ENCODE measurements at places on chromosomes 5 and 9.

- no peak for DNase-seq
These were observed 2.1 kb downstream of the CHSY3 start for GRCh38 chr5:129906177-129906887.

GRCh38 chr9:129081388-129081904 is 535 bp downstream of the DOLPP1 start:
- DNase-seq: no peak

- no peak for DNase-seq
These were observed 1.2 kb upstream of the SQSTM1 start for GRCh38 chr5:179819296-179820126.

DNA sequence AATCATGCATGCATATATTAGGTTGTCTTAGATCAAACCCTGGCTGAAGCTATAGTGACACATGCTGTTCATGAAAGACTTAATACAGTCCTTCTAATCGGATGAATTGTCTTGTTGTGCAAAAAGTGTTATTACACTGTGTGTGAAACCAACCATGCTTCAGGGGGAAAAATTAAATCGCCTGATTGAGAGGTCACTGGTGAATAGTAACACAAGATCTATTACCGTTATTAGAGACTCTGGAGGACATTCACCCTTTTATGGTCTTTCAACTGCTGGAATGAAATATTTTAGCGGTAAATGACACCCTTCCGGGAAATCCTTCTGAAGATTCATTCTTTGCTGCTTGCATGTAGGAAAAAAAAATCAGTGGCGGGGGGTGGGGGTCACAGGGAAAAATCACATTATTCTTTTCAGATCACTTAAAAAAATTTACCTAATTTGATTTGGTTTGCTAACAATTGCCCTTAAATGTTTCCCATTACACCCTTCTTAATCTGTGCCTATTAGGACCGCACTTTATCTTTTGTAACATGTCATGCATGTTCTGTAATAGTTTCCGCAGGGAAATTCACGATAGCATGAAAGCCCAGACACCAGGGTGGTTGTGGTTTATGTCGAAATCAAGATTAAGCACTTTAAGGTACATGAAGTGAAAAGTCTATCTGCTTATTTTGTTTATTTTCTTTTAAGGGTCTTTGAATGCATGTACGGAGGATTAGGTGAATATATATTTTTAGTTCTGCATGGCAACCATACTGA is 120.6 kb downstream of the FOCAD start:
- no peak for DNase-seq

GRCh38 chr9:88234114-88234513 is 95.8 kb upstream of the SPATA31C2 start:
- DNase-seq: no peak

DNA sequence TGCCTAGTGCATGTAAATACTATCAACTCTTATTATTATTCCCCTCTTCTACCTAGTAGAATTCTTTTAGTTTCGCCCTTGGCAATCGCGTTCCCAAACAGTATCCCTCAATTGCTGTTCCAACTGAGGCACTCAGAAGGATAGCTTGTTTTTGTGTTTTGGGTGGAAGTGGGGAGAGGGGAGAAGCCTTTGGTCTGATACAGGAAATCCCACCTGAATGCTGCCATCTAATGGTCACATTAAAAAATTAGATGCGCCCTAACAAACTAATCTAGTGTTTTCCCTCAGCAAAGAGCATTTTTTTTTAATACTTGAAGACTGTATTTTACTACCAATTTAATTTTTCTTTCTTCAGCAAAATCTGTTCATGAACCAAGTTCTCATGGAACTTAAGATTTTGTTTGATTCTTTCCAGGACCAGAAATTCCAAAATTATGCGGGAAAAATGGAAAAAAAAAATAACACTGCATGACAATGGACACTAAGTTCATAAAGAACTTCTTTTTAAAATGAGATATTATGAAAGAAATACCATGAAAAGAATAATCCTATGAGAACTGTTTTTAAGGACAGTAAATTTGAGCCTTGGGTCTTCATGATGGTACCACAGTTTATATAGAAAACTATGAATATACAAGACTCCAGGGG is 22.2 kb upstream of the GLDC start:
- no peak for DNase-seq

DNA sequence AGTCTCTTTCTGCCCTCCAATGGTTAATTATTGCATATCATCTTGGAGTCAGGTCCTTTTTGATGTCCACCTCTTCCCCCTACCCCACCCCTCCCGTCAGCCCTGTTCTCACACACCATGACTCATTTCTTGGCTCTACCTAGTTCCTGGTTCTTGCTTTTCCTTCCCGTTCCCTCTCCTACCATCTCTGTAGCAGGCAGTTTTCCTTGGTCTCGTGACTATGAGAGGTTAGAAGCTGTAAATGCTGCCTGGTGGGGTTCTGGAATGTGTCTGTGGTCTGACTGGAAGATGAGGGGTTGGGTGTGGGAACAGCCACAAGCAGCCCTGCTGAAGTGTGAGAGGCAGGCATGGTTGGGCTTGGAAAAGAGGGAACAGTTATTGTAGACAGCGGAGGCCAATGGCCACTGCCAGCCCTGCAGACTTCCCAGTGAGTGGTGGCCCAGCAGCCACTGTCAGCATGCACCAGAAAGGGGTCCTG is 18.2 kb downstream of the SLC22A5 start:
- DNase-seq: no peak

DNA sequence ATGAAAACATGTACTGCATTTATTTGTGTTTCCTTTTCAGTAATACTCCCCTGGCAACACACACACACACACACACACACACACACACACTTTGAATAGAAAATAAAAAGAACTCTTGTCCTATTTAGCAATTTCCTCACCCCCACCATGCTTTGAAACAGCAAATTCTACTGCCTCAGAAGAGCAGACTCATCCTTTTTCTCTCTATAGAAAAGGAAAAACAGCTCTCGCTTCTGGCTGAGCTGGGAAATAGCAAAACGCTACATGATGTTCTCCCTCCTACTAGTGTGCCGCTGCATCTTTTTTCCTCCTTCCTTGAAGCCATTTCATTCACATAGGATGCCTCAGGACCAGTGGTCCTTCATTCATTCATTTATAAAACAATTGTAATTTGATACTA is 453.6 kb downstream of the CSNK1G3 start:
- DNase-seq: no peak

DNA sequence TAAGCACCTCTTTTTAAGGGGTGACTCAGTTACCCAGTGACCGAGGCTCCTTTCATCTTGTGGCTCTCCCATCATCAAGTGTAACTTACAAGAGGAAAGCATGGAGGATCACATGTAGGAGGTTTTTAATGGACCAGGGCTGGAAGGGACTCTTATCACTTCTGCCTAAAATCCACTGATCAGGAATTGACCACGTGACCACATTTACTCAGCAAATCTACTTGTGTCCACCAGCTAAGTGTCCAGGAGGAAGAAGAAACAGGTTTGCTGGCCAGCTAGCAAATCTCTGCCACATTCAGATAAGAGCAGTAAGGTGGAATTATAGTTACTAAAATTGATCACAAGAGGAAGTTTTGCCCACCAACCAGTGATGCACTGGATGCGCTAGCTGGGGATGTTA is 486.0 kb downstream of the ENC1 start:
- DNase-seq: no peak

GRCh38 chr5:168592014-168592368 is 12.8 kb upstream of the PANK3 start:
- no peak for DNase-seq

DNA sequence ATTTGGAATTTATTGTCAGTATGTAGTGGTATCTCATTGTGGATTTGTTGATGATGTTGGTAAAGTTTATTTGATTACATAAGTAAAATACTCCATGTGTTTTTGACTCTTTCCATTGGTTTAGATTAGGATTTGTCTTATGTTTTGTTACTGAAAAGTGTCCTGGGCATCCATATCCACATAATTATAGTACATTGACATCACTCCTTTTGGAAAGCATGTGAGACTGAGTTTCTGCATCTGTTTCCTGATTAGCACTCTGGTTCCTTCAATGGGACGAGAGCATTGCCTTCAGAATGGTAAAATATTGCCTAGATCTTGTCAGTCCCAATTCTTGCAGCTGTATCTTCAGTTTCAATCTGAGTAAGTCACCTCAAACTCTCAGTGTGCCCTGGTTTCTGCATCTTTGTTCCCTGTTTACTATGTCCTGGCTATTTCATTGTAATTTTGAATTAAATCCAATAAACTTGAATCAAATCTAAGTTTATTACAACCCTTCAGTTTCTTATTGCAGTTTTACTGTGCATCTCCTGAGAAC is 128.1 kb downstream of the FBXO38 start:
- DNase-seq: no peak

GRCh38 chr5:75148051-75148450 is 88.6 kb downstream of the ANKRD31 start:
- DNase-seq: no peak

- no peak for DNase-seq
These were observed 36.1 kb downstream of the UHRF2 start for GRCh38 chr9:6449086-6449485.

DNA sequence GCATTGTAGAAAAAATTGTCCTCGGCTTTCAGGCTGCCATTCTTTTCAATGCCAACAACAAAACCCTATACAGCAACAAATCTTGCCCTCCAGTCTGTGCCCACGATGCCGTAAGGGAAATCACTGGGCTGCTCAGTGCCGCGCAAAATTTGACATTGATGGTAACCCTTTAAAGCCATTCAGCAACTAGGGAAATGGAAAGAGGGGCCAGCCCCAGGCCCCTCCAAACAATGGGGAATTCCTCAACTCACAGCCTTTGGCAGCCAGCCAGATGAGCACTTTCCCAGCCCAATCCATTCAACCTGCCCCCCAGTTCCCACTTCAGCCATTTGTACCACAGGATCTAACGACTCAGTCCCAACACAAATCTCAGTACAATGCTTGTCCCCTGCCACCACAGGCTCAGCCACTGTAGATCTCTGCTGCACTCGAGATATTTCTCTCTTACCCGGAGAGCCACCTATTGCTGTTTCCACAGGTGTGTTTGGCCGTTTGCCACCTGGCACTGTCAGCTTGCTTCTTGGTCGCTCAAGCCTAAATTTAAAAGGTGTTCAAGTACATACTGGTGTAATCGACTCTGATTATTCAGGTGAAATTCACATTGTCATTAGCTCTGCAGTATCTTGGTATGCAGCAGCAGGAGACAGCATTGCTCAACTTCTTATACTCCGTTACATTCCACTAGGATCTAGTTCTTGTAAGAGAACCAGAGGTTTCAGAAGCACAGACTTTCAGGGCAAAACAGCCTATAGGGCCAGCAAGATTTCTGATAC is 103.3 kb downstream of the SYK start:
- DNase-seq: no peak

DNA sequence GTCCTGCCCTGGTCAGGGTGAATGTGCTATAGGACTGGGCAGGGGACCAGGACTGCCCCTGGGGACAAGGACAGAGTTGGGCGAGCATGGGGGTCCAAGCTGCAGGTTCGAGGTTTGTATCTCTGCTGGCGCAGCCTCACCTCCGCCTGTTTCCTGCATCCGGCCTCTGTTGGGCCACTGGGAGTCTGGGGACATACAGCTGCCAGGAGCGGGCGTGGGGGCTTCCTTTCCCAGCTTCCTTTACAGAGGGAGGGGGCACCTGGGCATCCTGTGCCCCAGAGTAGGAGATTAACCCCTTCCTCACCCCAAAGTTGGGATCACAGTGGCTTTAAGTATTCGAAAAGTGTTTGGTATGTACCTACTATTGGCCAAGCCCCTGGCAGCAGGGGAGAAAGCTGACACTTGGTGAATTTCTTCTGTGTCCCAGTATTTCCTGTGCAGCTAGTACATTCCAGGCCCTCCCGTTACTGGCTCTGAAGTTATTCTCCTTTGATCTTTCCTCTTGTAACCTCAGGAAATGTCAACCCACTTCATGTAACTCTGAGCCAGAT is 19.0 kb downstream of the OLFML2A start:
- DNase-seq: no peak

GRCh38 chr5:115465431-115465830 is 79.1 kb downstream of the FEM1C start:
- no peak for DNase-seq

DNA sequence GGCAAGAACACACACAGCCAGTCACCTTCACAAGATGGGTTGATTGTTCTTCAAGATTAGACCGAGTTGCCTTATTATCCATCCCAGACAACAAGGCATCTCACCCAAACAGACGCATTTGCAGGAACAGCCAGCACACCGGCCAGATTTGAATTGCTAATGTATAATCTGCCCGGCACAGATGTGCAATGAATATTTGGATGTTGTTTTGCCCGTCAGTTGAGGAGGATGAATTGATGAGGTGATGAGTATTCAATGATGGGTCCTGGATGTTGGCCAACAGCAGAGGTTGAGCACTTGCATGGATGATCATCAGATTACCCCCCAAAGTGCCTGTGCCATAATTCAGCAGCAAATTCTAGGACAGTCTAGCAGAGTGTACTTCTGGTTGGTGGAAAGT is 20.1 kb downstream of the ALG2 start:
- no peak for DNase-seq

DNA sequence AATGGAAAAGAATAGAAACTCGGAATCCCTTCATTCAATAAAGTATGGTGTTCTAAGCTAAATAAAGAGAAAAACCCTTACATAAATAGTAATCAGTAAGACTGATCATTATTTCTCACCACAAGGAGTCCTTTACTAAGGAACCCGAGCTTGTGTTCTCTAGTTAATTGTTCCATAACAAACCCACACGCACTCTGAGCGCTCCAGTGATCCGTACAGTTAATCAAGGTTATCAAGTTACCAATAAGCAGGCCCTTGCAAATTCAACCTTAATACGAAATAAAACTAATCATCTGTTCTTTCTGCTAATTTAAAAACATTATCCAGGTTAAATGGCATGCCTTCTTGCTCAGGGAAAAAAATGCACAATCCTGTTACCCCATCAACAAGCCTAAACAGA is 224.4 kb downstream of the FRMD3 start:
- no peak for DNase-seq

DNA sequence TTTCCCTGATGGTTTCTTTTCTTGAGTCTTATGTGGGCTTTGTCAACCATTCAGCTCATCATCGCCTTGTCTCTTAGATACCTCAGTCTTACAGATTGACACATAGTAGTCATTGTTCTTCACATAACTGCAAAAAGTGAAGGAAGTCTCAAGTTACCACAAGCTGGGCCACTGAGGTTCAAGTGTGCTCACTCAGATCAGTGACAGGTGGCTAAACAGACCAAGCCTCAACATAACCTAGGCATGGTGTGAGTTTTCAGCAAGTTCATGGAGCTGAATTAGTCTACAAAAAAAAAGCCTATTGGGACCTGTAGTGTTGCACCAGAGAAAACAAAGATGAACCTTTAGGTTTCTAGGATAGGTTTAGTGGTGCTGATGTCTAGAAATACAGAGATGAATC is 58.2 kb downstream of the RFK start:
- no peak for DNase-seq

- DNase-seq: no peak
These were observed 115.5 kb upstream of the TUT7 start for GRCh38 chr9:86469476-86470250.

GRCh38 chr5:56550227-56550626 is 265.1 kb upstream of the MAP3K1 start:
- DNase-seq: no peak

DNA sequence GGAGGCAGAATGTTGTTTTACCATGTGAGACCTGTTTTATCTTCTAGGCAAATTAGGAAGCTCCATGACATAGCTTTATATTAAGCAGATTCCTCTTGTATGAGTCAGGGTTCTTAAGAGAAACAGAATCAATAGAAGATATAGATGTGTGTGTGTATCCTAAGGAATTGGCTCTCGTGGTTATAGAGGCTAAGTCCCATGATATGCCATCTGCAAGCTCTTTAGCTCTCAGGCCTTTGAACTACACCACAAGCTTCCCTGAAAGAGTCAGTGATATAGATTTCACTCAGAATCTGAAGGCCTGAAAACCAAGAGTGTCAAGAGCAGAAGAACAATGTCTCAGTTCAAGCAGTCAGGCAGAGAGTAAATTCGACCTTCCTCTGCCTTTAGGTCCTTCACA is 365.8 kb upstream of the ZNF608 start:
- DNase-seq: no peak

Data from stimulated activated CD8-positive, alpha-beta memory T cell treated with anti-CD3 and anti-CD28 coated beads, Interleukin-4, amount 100 ng/mL, for 4 hours (primary cell).